ENCODE measurements at places on chromosomes 7 and 10. TPM values are rescaled to one million over a fixed set of nuclear protein-coding genes. Genes with fewer than 3 reads are reported as not detected.

GOLGA7B gene
- 2.5 TPM for total RNA-seq

TMEM213 gene
- total RNA-seq, result not detected

RAPGEF5 gene
- 68.0 TPM for total RNA-seq

ADRA2A gene
- 14.2 TPM for total RNA-seq

PHYHIPL gene
- total RNA-seq, result 2.0 TPM

OR2A14 gene
- not detected for total RNA-seq

ZNF365 gene
- 0.74 TPM for total RNA-seq

VPS37D gene
- total RNA-seq, result 5.4 TPM

Measured in vagina (tissue), 2 donors.